ENCODE measurements at places on chromosomes 11 and 22.

- DNase-seq: peak; percentile 23
These were observed 26.3 kb downstream of the STK33 start for GRCh38 chr11:8567602-8568198.

DNA sequence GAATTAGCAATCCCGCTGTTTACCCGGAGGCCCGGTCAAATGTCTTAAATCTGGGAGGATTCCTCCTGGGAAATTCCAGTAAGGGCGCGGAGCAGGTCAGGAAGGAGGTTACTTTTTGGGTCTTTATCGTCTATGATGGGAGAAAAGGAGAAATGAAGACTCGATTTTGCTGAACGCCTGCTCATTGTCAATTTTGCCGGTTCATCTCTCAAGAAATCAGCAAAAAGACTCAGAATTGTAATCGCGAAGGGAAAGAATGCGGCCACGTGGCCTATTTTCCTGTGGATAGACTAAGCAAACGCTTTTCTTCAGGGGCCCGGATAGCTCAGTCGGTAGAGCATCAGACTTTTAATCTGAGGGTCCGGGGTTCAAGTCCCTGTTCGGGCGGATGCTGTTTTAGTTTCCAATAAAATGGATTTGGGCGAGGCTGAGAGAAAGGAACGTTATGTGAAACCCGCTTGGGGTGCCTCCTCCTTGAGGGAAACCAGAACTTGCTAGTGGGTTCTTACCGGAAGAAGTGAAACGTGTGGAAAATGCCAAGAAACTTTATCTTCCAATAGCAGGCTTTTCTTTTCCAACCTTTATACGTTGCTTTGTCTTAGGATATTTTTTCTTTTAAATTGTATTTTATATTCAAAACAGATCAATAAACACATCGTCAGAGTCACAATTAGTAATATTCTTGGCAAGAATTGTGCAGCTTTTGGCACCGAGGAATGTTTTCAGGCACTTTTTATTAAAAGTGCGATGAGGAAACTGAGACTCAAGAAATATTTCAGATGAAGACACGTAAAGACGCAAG, 45.0 kb downstream of the OR4D9 start:
- no peak for DNase-seq

- no peak for DNase-seq
These were observed 169.1 kb downstream of the NXPE2 start for GRCh38 chr11:114847306-114847975.

- no peak for DNase-seq
These were observed 16.0 kb downstream of the RBM7 start for GRCh38 chr11:114416441-114416961.

DNA sequence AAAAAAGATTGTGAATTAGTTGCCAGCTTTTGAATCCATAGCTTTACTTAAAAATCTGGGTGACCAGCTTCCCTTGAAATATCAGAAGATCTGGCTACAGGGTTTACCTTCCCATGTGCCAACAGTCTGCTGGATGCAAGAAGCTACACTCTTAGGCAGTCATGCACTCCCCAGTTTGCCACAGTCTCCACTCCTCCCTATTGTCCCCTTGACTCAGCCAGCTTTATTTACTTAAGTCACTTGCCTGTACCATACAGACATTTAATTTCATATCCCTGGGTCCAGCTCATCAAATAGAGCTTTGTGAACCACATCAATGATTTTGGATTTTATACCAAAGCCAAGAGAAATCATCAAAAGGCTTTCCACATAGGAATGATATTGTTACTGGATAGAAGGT, 12.2 kb downstream of the MCHR1 start:
- no peak for DNase-seq

DNA sequence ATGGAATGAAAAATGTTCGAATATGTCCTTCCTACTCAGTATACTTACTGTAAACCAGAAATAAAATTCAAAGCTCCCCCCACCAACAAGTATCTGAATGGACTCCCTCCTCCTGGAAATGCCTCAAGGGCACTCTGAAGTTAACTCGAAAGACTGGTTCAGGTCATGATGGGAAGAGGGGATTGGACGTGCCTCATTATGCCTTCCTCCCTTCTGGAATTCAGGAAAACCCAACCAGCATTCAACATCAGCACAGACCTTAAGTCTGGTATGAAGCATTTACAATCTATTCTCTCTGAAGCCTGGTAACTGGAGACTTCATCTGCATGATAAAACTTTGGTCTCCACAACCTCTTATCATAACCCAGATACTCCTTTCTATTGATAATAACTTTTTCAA, 428.3 kb upstream of the RAG2 start:
- no peak for DNase-seq

- no peak for DNase-seq
These were observed 638.5 kb downstream of the NTM start for GRCh38 chr11:132008872-132009271.

DNA sequence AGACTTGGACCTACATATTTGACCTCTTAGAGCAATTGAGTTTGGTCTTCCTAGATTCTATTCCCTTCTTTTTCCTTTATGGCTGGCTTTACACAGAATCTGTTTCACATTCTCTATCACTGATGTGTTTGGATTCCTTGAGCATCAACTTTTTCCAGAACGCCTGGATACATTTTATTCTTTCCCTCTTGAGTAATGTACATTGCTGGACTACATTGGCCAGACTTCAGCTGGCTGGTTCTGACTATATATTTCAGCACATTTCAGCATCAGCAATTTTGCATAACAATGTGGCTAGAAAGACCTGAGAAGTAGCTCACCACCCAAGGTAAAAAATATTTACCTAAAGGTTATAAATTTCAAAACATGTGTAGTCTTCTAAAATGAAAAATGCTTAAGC, 2198.2 kb upstream of the RAG2 start:
- DNase-seq: no peak

GRCh38 chr11:132312701-132313111, 942.3 kb downstream of the NTM start:
- DNase-seq: peak; percentile 57

- DNase-seq: no peak
These were observed 328.8 kb upstream of the PITPNB start for GRCh38 chr22:28247667-28248363.

GRCh38 chr11:12291766-12292165, 85.6 kb upstream of the PARVA start:
- DNase-seq: peak; percentile 3

DNA sequence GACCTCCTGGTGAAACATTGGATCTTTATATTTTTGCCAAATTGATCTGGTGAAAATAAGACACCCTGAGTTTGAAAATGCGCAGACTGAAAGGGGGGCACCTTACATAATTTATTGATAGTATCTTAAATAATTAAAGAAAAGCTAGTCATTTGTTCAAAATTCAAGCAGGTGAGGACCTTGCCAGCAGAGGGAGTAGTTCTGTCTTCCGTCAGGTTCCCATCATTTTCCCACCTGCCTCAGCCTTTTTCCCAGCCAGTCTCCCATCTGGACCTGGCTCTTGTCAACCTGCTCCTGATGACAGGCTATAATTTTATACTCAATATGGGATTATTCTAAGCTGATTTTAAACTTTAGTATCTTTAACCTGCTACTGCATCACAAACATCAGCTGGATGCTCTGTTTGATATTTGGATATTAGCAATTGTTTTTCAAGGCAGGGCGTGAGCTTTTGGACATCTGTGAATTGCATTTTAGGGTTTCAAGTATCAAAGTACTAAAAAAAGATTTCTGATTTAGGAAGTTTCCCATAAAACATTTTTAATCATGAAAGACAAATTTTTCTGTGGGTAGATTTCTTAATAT, 132.0 kb downstream of the ELP4 start:
- no peak for DNase-seq

GRCh38 chr22:31646186-31647019, 15.6 kb downstream of the PISD start:
- DNase-seq: peak; percentile 68

DNA sequence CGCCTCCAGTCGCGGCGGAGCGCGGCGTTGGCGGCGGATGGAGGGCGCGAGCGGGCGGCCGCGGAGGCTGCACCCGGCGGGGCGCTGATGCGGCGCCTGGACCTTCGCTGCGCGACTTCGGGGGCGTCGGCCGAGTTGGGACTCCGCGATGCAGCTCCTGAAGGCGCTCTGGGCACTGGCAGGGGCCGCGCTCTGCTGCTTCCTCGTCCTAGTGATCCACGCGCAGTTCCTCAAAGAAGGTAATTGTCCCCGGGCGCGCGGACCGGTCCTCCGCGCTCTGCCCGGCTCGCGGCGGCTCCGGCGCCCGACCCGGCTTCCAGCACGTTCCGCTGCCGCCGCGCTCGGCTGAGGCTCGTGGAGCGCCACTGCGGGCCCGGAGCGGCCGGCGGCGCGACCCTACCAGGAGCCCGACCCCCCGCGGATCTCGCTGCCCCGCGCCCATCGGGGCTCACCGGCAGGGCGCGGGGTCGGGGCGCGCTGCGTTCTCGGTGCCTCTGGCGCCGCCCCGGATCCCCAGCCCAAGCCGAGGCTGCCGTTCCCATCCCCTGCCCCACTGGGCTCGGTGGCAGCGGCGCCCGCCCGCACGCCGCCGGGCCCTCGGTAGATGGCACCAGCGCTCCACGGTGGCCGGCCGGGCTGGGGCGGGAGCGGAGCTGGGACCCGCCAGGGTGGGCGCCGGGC, 1251.2 kb downstream of the BRD1 start:
- DNase-seq: no peak

- DNase-seq: no peak
These were observed 12.8 kb downstream of the PACSIN2 start for GRCh38 chr22:43002202-43002586.

- no peak for DNase-seq
These were observed 24.5 kb upstream of the CABP7 start for GRCh38 chr22:29695129-29695926.

DNA sequence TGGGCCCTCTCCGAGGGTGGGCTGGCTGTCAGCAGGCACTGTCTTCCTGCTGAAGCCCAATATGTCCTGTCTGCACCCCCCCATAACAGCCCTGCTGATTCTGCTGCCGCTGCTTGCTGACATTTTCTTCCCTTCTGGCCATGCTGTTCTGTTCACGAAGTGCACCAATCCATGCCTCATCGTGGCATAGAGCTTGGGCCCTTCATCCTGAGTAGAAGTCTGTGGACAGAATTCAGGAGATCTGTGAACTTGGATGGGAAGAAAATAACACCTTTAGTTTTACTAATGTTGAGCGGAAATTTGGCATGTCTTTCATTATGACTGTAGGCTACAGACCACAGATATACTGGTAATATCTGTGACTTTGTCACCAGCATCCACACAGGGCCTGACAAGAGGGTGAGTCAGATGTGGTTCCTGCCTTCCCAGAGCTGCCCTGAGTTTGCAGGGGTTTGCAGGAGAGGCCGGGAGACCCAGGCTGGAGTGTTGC, 14.1 kb upstream of the KIAA0930 start:
- DNase-seq: peak; percentile 71

DNA sequence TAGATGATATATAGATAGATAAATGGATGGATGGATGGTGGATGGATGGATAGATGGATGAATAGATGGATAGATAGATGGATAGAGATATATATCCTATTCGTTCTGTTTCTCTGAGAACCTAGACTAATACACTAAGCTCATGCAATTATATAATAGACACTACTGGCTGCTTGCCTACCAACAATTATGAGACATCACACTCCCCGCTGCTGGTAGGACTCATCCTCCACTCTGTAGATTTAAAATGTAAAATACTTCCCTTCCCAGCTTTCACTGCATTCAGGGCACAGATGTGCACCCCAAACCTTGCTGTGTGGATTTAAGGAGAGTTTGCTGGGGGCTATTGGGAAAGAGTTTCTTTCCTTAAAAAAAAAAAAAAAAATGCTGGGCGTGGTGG, 28.3 kb upstream of the RCN1 start:
- DNase-seq: no peak

- DNase-seq: no peak
These were observed 21.8 kb downstream of the DCUN1D5 start for GRCh38 chr11:103070142-103070541.

DNA sequence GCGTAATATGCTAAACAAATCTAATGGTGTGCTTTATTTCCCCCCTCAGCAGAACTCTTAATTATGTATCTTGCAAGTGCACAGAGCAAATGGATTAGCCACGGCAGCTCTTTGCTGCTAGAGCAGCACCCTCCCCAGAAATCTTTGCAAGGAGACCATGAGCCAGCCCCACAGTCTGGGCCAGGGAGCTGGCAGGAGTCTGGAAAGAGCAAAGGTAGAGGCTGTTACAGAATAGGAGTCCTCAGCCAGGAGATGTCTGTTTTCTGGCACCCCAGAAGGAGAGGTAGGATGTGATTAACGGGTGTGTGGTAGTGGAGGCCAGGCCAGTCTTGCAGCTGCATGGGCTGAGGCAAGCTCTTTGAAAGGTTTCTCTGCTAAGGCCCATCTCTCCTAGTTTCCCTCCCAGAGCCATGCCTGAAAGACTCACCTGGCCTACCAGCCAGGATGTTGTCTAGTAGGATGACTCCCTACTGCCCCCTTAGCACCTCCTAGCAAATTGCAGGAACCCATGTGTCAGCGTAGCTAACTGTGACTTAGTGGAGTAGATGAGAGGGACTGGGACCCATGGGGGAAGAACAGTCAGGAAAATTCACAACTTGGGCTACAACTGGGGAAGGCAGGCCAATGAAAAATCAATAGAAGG, 557.2 kb downstream of the BUD13 start:
- DNase-seq: no peak

GRCh38 chr11:32253706-32254105, 162.8 kb downstream of the RCN1 start:
- DNase-seq: no peak

DNA sequence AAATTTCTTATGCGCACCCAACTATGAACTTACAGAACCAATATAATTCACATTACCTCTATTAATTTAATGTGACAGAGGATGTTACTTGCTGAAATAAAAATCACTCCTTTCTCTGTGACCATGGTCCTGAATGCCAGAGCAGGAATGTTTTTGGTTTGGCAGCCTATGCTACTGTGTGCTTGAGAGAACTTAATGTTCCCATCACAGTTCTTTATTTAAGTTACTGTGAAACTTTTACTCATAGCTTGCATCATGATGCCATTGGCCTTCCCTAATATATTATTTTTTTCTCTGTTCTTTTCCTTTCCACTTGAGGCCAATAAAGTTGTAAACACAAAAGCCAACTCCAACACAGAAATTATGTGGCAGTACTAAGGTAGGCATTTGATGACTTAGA, 142.2 kb downstream of the FAM76B start:
- DNase-seq: no peak
